ENCODE measurements at places on chromosomes 6 and 20. TPM values are rescaled to one million over a fixed set of nuclear protein-coding genes. Genes with fewer than 3 reads are reported as not detected.

DNA sequence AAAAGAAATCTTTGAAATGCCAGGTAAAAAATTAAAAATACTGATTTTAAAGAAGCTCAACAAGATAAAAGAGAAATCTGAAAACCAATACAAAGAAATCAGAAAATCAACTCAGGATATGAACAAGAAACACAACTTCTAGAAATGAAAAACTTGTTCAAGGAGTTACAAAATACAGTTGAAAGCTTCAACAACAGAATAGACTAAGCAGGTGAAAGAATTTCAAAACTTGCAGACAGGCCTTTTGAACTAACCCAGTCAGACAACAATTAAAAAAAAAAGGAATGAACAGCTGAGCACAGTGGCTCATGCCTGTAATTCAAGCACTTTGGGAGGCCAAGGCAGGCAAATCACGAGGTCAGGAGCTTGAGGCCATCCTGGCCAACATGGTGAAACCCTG is 57.8 kb downstream of the PDSS2 start:
- DNase-seq, result no peak

DNA sequence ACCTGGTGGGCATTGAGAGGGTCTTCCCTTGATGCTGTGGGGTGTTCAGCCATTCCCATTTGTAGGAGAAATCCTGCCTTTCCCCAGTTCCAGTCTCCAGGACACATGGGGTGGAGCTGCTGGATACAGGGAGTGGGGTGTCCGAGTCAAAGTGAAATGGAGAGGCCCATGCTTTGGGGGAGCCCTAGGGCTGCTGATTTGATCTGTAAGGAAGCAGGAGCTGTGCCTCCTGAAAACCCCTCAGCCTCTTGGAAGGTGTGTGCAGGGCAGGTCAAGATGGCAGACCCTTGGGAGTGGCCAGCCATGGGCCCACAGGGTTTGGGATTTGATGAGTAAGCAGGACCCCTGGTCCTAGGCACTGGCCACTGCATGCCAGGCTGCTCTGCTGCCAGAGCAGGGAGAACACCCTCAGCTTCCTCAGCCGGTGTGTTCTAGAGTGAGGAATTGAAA is 82.0 kb downstream of the SERAC1 start:
- DNase-seq, result no peak

- no peak for DNase-seq
Observed at GRCh38 chr6:97064578-97064977, 140.1 kb downstream of the KLHL32 start.

GRCh38 chr6:157229132-157229618 is 94.1 kb downstream of the TMEM242 start:
- DNase-seq, result no peak

GRCh38 chr6:43278524-43279078 is 19.5 kb upstream of the SLC22A7 start:
- DNase-seq, result peak; percentile 65

GRCh38 chr6:162973980-162974379 is 246.2 kb downstream of the PACRG start:
- no peak for DNase-seq

GRCh38 chr20:21167261-21167660 is 41.4 kb downstream of the KIZ start:
- no peak for DNase-seq

DNA sequence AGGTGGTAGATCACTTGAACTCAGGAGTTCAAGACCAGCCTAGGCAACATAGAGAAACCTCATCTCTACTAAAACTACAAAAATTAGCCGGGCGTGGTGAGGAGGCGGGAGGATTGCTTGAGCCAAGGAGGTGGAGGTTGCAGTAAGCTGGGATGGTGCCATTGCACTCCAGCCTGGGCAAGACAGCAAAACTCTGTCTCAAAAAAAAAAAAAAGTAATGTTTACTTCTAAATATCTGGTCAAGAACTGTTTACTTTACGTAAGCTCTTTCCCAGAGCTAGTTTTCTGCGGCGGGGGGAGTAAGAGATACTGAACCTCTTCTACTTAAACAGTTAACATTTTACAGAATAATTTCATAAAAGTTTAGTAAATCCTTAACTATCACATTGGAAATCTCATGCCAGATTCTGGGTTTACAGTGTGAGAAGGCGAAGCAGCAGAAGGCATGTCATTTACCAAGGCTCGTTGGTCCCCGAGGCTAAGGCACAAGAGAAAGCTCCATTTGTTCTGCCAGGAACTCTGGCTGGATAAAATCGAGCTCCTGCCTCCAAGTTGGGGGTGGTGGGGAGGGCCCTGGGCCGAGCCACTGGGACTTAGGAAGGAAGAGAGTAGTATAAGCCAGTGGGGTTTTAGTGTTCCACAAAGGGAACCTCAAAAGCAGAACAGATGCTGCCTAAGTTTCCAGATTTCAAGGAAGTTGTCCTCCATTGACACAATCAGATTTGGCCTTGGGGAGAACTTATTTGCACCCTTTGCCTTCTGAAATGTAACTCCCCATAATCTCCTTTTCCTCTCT is 41.7 kb downstream of the ARFGEF2 start:
- DNase-seq, result no peak

DNA sequence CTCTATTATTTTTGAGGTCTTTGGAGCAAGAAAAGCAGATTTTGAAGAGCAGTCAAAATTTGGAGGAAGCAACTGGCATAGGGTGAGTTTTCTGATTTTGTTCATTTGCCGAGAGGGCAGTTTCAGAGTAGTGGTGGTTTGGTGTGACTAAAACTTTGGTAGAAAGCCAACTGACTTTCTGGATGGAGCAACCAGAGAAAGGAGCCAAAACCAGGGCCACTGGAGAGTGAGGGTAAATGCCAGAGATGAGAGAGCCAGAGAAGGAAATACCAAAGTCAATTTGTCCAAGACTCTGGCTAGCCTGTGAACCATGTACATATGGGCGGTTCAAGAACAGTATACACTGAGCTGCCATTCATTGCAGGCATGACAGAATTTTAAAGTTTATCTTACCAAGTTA is 40.5 kb upstream of the ZBTB24 start:
- peak; percentile 91 for DNase-seq

GRCh38 chr20:37297066-37297736 is 7.7 kb downstream of the MANBAL start:
- peak; percentile 98 for DNase-seq

DNA sequence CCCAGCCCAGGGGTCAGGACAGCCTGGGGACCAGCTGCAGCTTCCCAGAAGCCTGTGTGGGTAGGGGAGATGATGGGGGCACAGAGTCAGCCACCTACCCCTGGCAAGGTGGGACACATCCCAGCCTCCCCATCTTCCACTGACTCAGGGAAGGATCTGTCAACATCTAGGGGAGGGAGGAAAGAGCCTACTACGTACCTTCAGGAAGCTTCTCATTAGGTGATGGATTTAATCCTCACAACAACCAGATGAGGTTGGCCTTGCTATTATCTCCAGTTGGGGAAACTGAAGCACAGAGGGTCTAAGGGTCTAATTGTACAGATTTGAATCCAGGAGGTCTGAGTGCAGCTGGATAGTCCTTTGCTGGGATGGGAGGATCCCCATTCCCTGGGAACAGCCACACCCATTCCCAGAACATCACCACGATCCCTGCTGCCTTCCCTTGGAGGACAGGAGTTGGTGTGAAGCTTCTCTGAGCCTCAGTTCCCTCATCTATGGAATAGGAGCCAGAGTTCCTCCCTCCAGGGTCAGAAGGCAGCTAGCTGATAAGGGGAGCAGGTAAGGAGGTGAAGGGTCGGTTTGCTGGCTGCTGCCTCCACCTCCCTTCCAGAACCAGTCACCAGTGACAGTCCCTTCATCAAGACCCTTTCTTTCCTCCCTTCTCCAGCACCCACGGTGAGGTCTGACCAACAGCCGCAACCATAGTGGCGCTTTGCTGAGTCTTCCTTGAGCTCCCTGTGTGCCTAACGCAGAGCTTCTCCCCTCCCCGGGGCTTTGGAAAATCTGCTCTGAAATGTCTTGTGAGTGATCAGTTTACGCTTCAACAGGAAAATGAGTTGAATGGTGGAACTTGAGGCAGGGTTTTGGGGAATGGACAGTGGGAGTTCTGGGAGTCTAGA is 56.8 kb downstream of the CEBPB start:
- no peak for DNase-seq

DNA sequence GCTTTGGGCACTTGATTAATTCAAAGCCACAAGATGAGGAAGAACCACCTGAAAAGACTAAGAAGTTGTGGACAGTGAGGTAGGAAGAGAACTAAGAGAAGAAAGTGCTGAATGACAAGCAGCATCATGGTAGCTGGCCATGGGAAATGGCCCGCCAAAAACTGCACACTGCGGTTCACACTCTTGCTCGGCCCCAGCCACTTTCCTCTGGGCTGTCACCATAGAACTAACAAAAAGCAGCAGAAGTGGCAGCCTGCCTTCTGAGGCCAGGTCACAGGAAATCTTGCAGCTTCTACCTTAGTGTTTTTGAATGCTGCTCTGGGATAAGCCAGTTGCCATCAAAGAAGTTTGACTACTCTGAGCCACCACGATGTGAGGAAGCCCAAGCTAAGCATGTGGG is 34.8 kb upstream of the ZNFX1 start:
- no peak for DNase-seq

GRCh38 chr6:115618256-115618655 is 442.4 kb downstream of the FRK start:
- DNase-seq, result no peak

DNA sequence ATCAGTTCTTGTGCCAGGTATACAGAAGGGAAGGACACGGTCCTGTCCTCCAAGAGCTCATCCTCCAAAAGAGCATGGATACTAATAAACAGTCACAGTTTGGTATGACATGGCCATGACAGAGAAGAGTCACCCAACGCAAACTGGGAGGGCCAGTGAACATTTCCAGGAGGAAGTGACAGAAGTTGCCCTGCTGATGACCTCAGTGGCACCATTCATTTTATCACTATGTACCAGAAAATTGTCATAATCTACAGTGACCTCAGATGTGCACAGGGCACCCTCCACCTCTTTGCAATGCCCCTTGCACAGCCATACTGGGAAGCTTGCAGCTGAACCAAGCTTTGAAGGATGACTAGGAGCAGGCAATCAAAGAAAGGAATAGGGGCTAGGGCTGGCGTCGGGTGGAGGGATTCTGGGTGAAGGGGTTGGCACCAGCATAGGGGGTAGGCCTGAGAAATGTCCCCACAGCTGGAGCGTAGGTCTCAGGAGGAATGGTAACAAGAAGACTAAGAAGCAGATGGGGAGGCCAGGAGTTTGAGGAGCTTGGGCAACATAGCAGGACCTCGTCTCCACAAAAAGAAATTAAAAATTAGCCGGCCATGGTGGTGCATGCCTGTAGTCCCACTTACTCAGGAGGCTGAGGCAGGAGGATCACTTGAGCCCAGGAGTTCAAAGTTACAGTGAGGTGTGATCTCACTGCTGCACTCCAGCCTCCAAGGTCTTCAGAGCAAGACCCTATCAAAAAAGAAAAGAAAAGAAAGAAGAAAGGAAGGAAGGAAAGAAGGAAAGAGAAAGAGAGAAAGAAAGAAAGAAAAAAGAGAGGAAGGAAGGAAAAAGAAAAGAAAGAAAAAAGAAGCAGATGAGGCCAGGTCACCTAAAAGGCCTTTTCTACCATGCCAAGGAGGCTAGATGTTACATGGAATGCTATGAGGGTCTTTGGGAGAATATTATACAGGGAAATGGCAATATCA is 65.3 kb upstream of the SNX9 start:
- DNase-seq, result no peak

GRCh38 chr6:46221222-46221793 is 50.5 kb upstream of the ENPP5 start:
- DNase-seq, result peak; percentile 39

GRCh38 chr20:4435225-4435624 is 286.5 kb upstream of the PRND start:
- peak; percentile 52 for DNase-seq

DNA sequence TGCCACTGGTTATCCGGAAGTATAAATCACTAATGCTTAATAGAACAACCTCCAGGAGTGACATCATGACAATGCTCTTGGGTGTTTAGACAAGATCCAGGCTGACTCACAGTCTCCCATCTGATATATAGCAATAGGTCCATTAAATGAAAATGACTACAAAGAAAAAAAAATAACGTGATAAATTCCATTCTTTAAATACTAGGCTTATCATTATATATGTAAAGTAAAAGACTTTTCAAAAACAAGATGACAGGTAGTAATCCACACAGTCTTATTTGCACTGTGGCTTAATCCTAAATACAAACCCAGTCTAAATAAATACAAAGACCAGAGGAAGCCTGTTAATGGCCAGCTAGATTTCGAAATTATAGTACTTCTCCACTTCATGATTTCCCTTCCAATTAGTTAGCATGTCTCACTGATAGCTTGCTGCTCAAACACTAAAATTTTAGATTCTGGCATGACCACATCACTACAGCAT is 149.1 kb upstream of the BEND3 start:
- DNase-seq, result peak; percentile 77

DNA sequence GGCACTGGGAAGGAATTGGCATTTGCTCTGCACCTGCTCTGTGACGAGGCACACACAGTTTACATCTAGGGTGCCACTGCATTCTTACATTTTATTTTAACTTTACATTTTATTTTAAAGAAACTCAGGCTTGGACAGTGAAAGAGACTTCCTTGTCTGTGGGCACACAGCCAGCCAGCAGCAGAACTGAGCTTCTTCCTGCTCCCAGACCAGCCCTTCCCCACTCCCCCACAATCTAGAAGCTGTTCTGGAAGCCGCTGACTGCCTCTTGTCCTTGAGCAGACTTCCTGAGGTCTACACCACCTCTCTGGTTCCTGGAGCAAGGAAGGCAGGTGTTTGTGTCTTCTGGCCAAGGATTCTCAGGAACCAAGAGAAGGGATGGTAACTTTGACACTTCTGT is 27.9 kb upstream of the CD93 start:
- no peak for DNase-seq

DNA sequence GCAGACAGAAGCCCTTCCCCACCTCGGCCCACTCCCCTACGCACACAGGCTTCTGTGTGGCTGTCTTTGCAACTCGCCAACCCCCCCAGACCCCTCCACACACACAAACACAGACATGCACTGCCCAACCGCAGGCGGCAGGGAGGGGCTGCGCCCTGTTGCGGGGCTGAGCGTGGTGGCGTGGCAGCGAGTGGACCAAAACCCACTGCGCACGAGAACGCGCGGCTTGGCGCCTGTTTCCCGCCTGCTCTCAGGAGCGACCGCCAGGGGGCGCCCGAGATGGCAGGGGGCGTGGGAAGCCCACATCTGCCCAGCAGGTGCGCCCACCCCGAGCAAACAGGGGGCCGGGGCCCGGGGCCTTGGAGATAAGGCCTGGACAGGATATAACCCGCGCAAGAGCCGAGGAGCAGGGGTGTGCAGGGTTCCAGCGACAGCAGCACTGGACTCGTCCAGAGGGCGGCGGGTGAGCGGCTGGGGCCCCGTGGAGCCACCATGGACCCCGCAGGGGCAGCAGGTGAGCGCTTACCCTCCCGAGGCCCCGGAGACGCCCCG is at the start of gene RBPJL:
TSS of gene RBPJL (plus strand) at position 410 of the 552 bp plus-strand sequence. CDS start at position 493, 83 bp downstream.
- no peak for DNase-seq

ZSCAN23 gene
- total RNA-seq, result 8.2 TPM

F13A1 gene
- not detected for total RNA-seq

KIAA0408 gene
- 3.0 TPM for total RNA-seq

FKBP1C gene
- 1.1 TPM for total RNA-seq

FAM110A gene
- 10.1 TPM for total RNA-seq

BCAS1 gene
- not detected for total RNA-seq

KIF13A gene
- total RNA-seq, result 27.2 TPM

EHMT2 gene
- total RNA-seq, result 51.0 TPM

SYCP2L gene
- total RNA-seq, result not detected

SIM1 gene
- total RNA-seq, result 6.0 TPM

TBC1D32 gene
- 2.6 TPM for total RNA-seq

TRAPPC3L gene
- total RNA-seq, result not detected

All from M059J (cell line).